Activated naive CD4-positive, alpha-beta T cell treated with anti-CD3 and anti-CD28 coated beads for 36 hours (primary cell): ENCODE measurements at places on chromosomes 4 and X. TPM values are rescaled to one million over a fixed set of nuclear protein-coding genes. Genes with fewer than 3 reads are reported as not detected.
A peak's percentile ranks its signal among the peaks of the same experiment; 100 is the strongest.

ASB5 gene
- not detected for total RNA-seq

BCORL1 gene
- 4.1 TPM for total RNA-seq

SEPSECS gene
- total RNA-seq = 14.7 TPM

GPR143 gene
- total RNA-seq = not detected

TMEM144 gene
- 0.31 TPM for total RNA-seq

CITED1 gene
- not detected for total RNA-seq

CABS1 gene
- not detected for total RNA-seq

GSX2 gene
- not detected for total RNA-seq

CT45A8 gene
- total RNA-seq = not detected

MAP9 gene
- total RNA-seq = 5.3 TPM

OTC gene
- not detected for total RNA-seq

ADH7 gene
- not detected for total RNA-seq

SRPX2 gene
- total RNA-seq = not detected

CYP2U1 gene
- total RNA-seq = 1.8 TPM

SHROOM2 gene
- not detected for total RNA-seq

DNA sequence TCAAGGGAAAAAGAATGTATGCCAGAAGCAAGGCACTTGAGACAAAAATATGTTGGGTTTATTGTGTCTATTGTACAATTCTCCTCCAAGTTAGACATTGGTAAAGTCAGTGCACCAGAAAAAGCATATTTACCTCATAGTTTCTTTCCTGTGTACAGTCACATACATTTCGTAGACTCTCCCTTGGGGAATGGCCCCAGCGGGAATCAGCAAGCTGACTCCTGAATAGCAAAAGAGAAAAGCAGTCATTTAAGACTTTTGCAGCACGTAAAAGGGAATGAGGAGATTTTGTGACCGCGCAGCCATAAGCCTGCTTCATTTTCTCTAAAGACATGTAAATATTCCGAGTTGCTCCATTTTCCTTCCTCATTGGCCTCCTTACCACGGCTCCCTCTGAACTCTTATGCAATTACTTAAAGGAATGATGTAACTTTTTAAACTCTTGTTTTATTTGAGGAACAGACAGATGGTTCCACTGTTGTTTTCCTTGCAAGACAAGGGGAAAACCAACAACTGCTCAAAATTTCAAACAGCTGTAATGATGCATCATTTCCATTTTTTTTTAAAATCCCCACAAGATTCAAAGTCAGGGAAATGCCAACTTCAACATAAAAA, 332.7 kb downstream of the UNC5C start:
- no peak for DNase-seq

- no peak for DNase-seq
Observed at GRCh38 chr4:121789960-121790829, 10.9 kb upstream of the EXOSC9 start.

GRCh38 chrX:16445166-16445752, 204.7 kb upstream of the S100G start:
- DNase-seq = peak; percentile 54

DNA sequence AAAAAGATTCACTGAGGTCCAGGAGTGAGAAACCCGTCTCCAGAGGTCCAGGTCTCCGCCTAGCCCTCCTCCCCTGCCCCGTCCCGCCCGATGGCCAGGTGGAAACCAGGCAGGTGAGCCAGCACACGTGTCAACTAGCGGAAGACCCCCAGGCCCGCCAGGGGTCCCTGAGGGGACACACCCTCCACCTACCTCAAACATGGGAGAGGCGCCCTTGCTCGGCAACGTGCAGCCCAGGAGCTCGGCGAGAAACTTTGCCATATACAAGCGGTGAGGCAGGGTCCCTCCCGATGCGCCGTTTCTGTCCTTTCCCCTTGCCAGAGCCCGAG, 330.0 kb downstream of the HNRNPD start:
- DNase-seq = peak; percentile 10

DNA sequence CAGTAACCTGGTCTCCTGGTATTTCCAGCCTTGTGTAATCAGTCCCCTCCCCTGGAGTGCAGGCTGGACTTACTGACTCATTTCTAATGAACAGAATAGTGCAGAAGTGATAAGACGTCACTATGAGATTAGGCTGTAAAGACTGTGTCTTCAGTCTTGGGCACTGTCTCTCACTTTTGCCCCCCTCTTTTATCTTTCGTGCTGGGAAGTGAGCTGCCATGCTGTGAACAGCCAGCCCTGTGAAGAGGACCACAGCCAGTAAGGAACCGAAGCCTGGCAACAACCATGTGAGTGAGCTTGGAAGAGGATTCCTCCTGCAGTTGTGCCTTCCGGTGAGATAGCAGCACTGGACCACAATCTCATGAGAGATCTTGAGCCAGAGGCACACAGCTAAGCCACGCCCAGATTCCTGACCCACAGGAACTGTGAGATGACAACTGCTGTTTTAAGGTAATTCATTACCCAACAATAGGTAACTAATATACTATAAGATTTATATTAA, 67.5 kb upstream of the GPR34 start:
- DNase-seq = no peak

- DNase-seq = peak; percentile 43
Observed at GRCh38 chrX:68196939-68197791, 236.1 kb downstream of the OPHN1 start.

GRCh38 chr4:43234626-43235415, 342.3 kb downstream of the GRXCR1 start:
- DNase-seq = no peak

GRCh38 chr4:169988252-169988651, 37.9 kb downstream of the MFAP3L start:
- DNase-seq = no peak

GRCh38 chr4:122863639-122864038, 37.0 kb downstream of the FGF2 start:
- DNase-seq = no peak

DNA sequence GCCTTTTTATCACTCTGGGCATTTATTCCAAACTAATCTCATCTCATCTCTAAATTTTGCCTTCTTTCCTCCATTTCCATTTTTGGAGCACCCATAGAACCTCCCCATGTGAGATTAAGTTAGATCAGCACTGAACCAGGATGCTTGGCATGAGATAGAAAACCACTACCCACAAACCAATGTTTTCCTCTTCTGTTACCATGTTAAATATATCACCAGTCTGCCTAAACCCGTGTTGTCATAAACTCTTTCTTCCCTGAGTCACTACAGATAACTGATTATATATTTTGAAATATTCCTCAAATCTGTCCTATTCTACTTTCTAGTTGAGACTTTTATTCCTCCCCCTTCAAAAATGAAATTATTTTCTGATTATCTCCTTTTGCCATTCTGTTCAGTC, 37.6 kb downstream of the GABRB1 start:
- no peak for DNase-seq

GRCh38 chrX:151830911-151831310, 81.8 kb upstream of the MAGEA4 start:
- DNase-seq = no peak

- DNase-seq = no peak
Observed at GRCh38 chr4:1105662-1106061, 7.7 kb downstream of the RNF212 start.

DNA sequence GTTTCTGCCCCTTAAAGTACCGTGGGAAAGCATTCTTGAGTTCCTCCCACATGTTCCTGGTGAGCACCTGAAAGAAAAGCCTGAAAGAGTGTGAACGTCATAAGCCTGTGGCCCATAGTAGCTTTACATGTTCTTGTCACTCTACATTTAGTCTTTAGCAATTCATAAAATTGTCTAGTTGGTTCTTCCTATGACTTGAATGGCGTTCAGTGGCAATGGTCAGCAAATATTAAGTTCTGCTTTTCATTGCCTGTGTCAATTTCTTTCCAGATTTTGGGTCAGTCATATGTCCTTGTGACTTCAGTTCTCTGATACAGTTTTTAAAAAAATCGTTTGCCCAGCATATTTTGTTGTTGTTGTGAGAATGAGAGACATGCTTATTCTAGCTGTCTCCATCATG, 650.0 kb upstream of the BOD1L1 start:
- no peak for DNase-seq

- DNase-seq = no peak
Observed at GRCh38 chr4:61451935-61452334, 251.8 kb downstream of the ADGRL3 start.

GRCh38 chr4:23333946-23334878, 555.6 kb downstream of the PPARGC1A start:
- peak; percentile 69 for DNase-seq

DNA sequence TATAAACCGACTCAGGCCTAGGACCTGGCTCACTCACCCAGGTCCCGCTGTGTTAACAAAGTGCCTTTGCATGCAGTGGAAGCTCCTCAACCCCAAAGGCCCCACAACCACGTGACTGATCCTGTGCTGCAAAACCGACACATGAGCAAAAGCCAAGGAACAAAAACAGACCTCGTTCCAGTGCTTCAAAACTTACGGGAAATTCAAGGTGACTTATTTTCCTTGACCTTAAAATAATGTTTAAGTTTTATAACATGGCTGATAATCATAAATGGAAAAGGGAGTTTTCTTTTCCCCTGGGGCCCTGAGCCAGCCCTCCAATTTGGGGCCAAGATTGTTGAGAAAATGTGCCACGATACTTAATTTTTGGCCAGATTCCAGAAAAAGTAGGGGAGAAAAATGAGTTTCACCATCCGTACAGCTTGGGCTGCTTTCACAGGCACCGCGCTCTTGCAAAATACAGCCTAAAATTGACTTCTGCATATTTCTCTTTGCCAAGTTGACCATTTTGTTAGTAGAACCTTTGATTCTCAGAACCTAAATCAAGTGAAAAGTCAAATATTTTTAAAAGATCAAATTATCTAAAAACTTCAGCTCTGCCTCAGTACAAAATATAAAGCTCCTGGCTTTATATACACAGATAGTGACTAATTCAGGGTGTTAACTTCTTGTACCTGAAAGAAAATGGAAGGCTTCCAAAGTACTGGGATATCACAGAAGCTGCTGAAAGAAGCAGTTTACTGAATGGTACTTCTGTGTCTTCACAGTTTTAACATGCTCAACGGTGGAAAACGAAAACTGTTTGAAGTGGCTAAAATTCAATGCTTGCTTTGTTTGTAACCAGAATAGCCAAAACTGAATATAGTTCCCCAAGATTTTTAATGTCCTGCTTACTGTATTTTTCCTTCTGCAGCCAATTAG, 93.8 kb downstream of the APBB2 start:
- DNase-seq = no peak

DNA sequence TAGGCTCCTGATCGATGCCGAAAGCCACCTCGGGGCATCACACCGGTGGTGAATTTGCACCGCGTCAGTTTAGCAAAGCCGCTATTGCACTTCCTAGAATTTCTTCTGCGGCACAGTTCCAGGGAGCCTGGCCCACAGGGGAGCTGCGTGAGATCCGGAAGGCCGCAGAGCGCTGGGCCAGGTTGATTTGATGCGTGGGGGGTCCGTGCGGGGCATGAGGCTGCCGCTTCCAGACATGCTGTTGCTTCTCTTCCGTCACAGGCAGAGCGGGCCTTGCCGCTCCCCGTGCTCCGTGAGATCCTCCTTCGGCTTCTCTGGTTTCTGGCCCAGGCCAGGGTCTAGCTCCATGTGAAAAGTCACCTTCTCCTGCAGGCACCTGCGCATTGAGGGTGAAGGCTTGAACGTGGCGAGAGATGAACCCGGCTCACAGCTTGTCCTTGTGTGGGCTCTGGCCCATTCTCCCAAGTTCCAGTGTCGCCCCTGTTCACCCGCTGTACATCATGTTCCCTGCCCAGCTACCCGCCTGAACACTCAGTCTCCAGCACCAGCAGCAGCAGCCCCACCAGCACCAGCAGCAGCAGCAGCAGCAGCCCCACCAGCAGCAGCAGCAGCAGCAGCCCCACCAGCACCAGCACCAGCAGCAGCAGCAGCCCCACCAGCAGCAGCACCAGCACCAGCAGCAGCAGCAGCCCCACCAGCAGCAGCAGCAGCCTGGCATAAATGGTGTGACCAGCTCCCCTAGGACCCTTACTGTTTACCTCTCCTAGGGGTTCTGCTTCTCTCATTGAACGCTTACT, 131.2 kb downstream of the TRIML1 start:
- no peak for DNase-seq

DNA sequence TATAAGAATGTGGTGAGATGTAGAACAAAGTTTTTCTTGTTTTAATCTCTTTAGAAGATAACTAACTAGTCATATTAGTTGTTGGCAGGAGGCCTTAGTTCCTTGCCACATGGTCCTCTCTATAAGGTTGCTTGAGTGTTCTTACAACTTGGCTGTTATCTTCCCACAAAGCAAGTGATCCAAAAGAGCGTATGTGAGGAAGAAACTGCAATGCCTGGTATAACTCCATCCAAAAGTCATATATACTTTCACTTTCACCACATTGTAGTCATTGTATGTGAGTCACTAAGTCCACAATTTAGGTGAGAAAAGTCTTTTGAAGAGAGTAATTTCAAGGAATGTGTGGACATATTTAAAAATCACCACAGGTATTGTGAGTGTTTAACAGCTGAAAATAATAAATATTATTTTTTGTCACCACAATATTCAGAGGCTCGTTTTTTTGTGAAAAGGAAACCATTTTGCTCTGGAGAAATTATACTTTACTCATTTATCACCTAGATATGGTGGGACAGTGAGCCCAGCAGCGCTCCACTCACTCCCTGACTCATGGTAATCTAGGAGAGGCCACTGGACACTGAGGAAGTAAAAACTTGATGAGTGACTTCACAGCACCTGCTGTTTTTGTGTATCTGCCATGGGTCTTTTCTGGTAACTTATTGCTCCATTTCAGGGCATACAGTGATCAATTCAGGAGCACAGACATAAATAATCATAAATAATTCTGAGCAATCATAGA, 369.4 kb upstream of the NDST3 start:
- DNase-seq = no peak

GRCh38 chr4:38615847-38616246, 48.2 kb upstream of the KLF3 start:
- no peak for DNase-seq

- DNase-seq = peak; percentile 4
Observed at GRCh38 chr4:72319601-72320021, 249.4 kb downstream of the ADAMTS3 start.

- DNase-seq = no peak
Observed at GRCh38 chrX:31012509-31013025, 59.3 kb downstream of the FTHL17 start.

- DNase-seq = no peak
Observed at GRCh38 chr4:165328708-165329107, 1.2 kb downstream of the MSMO1 start.

DNA sequence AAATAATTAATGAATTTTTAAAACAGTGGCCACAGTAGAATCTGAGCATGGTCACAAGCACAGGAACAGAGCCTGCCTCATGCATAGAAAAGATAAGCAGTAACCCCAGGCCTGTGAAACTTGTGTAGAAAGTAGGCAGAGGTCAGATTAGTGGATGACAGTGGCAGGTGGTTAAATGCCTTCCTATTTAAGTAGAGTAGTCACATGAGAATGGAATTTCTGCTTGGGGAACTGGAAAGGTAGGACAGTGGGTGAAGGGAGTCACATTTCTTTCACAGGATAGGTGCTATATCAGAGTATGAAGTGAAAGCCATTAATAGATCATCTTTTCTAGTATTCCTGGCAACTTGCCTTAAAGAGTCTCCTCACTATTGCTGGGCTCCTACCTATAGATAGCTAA, 34.9 kb upstream of the ASB12 start:
- DNase-seq = no peak

- DNase-seq = no peak
Observed at GRCh38 chr4:98506462-98507132, 151.8 kb downstream of the TSPAN5 start.

- DNase-seq = no peak
Observed at GRCh38 chr4:188016754-188017153, 21.2 kb downstream of the ZFP42 start.
